ENCODE measurements at places on chromosomes 3 and 15.

DNA sequence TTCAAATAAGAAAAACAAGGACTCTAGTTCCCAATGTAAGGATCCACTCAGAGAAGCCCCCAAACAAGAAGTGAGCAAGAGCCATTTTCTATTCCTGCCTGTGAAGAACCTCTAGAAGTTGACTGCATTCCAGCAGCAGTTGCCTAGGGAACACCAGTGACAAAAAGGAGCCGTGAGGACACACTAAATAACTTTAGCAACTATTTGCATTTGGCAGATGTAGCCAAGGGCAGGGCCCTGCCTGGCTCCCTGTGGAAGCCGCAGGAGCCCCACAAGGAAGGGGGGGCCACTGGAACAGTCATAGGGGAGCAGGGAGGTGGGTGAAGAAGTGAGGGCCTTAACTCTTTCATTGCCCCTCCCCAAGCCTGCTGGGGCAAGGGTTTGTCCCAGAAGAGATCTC, 470.2 kb upstream of the PROK2 start:
- DNase-seq = no peak

- DNase-seq = peak; percentile 61
These were observed 259.2 kb upstream of the CCDC54 start for GRCh38 chr3:107117922-107118536.

DNA sequence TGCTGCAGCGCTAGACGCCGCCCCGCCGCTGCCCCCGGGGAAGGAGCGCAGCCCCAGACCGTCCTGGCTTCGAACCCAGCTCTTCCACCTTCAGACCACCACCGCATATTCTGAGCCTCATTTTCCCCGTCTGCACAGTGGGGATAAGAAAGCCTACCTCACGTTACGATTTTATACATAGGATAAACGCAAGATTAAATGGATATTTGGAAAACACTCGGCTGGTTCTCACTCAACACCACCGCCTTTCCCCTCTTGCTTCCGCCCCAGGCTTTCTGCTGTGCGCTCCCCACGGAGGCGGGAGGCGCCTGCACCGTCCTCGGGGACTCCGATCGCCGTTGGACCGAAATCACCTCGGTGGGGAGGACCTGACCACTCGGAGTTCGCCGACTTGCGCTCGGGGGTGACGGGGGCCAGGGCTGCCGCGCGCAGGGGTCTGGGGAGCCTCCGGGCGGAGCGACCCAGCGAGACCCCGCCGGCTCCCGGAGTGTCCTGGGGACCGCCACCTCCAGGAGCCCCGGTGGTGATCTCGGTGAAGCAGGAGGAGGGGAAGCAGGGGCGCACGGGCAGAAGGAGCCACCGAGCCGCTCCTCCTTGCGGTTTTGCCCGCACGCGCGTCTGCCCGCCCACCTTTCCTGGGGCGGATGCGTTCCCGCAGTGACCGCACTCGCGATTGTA, 4.0 kb downstream of the FBXL22 start:
- no peak for DNase-seq

- DNase-seq = no peak
These were observed 29.1 kb downstream of the SLC6A6 start for GRCh38 chr3:14431452-14431916.

GRCh38 chr3:179710079-179710478, 57.2 kb downstream of the USP13 start:
- no peak for DNase-seq

DNA sequence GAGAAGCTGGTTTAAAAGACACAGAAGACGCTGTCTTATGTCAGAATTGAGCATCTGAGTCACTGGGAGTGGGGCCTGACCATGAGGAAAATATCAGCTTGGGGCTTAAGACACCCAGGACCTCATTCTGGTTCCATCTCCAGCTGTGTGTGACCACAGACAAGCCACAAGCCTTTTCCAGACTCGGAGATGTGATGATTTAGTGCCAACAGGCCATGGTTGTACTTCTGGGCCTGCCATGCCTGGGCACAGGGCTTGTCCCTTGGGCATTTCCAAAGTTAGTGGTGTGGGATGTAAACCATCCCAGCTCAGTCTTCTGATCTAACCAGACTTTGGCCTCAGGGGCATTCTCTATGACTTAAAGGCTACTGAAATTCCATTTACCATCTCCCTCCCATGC, 269.8 kb downstream of the RYR3 start:
- no peak for DNase-seq

GRCh38 chr3:7436542-7436941, 575.6 kb downstream of the GRM7 start:
- DNase-seq = no peak

DNA sequence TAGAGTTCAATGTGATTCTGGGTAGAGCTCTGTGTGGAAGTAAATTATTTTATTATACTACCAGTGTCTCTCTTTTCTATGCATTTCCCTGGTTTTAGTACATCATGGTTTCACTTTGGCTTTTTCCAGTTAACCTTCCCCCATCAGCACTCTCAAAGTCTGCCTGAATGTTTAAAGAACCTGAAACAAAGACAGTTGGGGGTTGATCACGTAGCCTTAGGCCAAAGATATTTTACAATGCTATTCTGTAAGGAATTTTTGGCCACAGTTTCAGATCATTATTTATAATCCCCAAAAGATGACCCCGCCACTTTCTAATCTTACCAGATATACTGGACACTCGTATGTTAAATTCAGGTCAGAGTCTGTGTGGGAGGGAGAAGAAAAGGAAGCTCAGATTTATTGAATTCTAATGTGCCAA, 156.3 kb upstream of the TMC3 start:
- no peak for DNase-seq

DNA sequence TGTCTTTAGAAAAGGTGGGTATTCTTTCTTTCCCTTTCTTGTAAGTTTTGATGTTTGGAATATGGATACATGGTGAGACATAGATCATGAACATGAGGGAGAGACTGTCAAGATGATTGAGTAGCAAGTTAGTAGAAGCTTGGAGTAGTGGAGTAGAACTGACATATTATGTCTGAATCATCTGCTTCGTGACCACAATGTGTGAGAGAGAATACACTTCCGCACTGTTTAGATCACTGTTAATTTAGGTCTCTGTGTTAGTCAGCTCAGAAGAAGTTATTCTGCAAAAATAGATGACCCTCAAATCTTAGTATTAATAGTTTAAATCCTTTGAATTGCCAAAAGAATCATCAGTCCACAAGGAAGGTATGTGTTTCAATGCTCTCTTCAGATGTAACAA, 151.0 kb downstream of the OXSM start:
- no peak for DNase-seq

DNA sequence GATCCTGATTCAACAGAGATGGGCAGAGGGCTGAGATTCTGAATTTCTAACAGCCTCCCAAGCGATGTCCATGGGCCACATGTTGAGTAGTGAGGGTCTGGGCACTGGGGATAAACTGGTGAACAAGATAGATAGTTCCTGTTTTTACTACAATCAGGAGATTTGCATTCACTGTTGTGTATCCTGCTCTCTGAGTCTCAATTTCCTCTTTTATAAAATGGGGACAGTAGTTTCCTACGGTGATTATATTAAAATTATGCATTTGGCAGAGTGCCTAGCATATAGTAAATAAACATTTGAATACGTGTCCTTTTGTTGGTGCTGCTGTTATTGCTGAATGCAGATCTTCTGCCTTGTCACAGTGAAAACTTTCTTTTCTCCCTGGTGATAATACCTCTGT, 102.5 kb downstream of the MYH15 start:
- DNase-seq = no peak

DNA sequence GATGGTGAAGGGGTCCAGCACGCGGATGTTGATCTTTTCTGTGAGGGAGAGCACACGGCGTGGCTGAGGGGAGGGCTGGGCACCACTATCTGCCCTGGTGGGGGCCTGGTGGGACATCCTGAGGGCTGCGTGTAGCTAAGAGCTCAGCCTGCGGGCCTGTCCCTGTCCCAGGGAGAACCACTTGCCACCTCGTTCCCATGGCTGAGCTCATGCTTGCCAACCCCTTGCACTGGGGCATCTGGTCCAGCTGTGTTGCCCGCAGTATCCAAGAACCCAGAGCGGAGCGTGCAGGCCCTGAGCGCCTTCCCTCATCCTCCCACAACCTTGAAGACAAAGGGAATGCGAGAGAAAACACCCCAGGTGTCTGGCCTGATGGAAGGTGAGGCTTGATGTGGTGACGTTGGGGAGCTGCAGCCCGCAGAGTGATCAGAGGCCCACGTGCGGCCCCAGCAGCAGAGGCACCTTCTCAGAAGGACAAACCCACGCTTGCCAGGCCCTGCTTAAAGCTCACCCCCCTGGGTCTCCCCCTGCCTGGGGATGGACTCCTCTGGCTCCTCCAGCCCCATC, 28.9 kb downstream of the TKT start:
- DNase-seq = no peak

GRCh38 chr15:35062738-35063099, 22.4 kb downstream of the NANOGP8 start:
- DNase-seq = no peak

DNA sequence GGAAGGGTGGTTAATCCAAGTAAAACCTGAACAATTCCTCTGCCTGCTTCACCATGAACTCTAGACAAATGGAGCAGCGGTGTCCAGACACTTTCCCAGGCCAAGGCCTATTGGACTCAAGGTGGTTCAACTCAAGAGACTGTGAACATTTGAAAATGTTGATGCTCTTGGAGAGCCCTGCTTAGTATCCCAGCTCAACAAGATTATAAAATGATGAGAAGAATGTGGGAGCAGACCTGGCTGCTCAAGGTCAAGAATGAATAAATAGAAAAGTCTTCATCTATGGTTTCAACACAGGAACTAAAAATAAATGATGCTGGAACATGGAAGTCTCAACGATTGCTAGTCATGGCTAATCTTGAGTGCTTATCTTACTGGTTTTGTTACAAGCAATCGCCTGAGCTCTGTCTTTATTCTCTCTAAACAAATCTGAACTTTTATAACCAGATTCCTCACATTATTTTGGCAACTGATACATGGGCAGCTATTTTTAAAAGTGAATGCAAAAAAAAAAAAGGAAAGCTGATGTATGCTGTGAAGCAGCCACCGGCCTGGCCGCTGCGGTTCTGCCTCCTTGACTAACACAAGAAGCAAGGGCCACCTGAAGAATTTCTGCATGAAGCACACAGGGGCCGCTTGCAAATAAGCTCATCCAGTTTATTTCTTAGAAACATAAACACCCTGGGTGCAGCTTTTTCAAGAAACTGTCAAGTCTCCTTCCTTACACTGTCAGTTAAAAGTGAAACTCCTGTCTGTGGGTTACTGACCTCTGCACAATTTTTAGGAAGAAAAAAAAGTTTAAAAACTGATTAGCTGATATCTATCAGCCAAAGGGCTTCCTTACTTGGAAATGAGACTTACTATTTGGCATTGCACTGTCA, 120.1 kb upstream of the ARHGEF3 start:
- DNase-seq = no peak

- peak; percentile 19 for DNase-seq
These were observed 68.7 kb upstream of the PRR23C start for GRCh38 chr3:139113231-139113992.

- DNase-seq = no peak
These were observed 58.1 kb downstream of the FOXP1 start for GRCh38 chr3:71525391-71525790.

DNA sequence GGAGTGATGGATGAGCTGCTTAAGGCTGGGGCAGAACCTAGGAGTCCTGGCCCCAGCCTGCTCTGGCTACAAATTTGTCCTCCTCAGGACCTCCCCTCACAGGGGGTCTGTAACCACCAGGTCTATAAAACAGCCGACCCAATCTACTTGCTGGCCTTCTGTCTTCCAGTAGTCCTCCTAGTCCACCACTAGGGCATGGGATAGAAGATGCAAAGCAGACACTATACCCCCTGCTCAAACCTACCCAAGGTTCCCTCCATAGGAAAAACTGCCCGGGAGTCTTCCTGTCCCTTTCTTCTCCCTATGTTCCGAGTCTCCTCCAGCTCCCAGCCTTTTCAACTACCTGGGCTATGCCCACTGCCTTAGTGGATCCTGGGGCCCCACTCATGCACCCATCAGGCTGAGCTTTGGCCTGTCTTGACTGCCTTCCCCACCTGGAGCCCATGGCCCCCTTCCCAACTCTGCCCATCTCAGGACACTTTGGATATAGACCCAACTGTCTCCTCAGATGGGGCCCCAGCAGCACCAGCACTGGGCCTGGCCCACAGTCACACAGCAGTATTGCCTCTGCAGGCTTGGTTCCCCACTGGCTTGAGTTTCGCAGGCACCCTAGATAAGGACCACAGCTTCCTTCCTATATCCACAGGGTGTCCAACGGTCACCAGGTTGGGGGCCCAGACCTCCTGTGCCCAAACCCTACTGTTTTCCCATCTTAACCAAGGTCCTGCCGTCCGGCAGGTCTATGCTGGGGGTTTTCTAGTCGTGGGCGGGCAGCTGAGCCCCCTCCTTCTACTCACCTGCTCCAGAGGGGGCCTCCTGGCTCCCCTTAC, 1.1 kb downstream of the HYAL3 start:
- DNase-seq = no peak

Data from H9 (cell line).